Renal cortex interstitium (tissue), 15 donors: ENCODE measurements at places on chromosomes 3 and 15. TPM values are rescaled to one million over a fixed set of nuclear protein-coding genes. Genes with fewer than 3 reads are reported as not detected.
A peak's percentile ranks its signal among the peaks of the same experiment; 100 is the strongest.

DNA sequence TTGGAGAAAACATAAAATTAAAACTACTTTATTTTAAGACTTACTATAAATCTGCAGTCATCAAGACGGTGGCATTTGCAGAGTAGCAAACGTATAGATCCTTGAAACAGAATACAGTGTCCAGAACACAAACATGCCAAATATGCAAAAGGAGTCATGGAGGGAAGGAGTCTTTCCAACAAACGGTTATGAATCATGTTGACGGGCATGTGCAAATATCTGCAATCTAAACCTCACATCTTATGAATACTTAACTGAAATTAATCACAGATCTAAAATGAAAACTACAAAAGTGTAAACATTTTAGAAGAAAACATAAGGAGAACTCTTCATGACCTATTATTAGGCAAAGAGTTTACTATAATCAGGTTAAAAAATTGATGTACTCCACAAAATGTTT, 69.4 kb downstream of the TFRC start:
- DNase-seq = no peak

DNA sequence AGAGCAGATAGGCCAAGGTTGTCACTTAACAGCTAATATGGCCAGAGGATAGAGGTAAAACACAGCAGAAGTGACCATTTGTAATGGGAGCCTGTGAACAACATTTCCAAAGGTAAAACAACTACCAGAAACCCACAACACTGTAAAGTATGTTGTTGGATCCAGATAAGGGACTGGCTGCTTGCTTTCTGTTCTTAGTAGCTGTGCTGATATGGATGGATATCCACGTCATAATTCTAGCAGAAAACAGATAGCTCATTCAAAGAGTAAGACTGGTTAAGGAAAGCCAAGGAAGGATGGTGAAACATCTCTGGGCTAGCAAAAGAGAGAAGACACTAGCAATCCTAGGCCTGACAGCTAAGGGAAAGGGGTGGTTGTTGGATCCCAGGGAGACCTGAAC, 36.9 kb upstream of the SPRED1 start:
- no peak for DNase-seq

- DNase-seq = no peak
Measured at GRCh38 chr3:98151241-98151640, 4.0 kb downstream of the OR5H14 start.

DNA sequence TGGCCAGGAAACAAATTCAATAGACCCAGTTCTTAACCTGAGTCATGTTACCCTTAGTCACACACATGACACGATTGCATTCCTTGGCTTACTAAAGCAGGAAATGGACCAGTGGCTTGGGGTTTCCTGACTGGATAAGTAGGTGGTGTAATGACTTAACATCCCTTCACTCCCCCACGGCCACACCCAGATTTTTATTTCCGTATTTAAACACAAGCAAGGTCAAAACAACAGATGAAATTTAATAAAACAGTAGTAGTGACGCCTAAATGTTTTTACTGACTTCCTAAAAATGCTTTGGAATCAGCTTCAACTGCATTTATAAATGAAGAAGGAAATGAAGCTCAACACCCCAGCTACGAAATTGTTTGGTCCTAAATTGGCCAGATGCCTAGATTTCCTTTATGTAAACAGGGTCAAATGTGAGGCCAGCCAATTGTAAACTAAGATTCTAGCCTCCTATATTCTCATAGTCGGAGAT, 324.3 kb downstream of the CHST2 start:
- DNase-seq = peak; percentile 35

- DNase-seq = peak; percentile 34
Measured at GRCh38 chr15:93180656-93181055, 91.6 kb upstream of the RGMA start.

DNA sequence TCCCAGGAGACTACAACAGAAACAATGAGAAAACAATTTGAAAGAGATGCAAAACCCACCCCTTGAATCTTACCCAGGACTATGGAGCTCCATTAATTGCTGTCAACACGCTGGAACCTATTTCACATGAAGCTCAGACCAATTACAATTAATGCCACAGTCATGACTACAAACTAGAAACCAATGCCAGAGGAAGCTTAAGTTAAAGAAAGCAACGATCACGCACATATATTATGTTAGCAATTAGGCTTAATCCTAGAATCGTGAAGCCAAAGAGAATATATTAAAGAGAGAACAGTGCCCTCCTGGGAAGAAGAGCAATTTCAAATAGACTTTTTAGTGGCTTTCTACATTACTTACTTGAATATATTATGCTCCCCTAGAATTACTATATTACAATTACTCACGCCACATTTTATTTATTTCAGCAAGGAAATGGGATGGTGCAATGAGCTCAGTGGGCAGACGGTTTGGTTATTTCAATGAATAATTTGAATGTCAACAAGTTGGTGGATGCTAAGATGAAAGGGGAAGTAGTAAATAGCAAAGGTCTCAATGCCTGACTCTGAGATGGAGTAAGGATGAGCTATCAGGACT, 125.5 kb downstream of the GREM1 start:
- no peak for DNase-seq

DNA sequence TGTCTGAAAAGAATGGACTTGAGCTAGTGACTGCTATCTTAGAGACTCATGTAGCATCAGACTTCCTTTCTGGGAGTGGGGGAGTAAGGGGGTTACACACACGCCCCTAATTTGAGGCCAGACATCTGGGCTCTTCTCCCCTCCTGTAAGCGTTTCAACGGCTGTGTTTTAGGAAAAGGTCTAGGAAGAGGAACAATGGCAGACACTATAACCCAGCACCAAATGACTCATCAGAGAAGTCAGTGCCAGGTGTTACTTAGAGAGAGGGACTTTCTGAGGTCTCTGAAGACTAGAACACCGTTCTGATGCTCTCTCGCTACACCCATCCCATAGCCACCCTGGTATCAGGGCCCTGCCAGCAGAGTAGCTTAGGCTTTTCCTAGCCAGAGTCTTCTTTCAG, 65.5 kb downstream of the SSUH2 start:
- DNase-seq = no peak

DNA sequence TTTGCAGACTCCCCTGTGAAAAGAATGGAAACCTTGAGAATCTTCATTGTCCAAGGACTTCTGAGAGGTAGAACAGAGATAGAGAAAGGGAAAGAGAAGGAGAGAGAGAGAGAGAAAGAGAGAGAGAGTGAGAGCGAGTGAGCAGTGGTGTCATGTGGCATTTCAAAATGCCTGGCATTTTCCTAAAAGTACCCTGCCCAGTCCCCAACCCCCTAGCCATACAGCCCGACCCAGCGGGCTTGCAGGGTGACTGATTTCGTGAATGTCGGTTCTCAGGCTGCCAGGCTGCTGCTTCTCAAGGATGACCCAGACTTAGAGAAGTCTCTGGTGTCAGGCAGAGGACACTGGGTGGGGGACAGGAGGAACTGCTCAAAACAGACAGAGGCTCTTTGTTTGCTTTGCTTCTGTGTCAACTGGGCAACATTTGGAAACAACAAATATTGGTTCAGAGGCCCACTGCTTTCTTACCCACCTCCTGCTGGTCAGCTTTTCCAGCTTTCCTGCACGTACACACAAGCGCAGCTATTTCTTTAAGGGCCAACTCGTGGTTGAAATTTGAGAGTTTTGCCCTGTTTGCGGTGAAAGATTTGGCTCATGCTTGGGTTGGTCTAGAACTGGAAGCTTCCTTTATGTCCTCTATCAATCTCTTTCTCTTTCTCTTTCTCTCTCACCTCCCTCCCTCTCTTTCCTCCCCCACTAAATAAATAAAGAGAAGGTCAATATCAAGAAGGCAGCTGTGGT, 3.7 kb upstream of the TF start:
- peak; percentile 20 for DNase-seq

- no peak for DNase-seq
Measured at GRCh38 chr3:18586076-18586475, 160.9 kb upstream of the SATB1 start.

- no peak for DNase-seq
Measured at GRCh38 chr3:88132894-88133293, 16.9 kb upstream of the C3orf38 start.

DNA sequence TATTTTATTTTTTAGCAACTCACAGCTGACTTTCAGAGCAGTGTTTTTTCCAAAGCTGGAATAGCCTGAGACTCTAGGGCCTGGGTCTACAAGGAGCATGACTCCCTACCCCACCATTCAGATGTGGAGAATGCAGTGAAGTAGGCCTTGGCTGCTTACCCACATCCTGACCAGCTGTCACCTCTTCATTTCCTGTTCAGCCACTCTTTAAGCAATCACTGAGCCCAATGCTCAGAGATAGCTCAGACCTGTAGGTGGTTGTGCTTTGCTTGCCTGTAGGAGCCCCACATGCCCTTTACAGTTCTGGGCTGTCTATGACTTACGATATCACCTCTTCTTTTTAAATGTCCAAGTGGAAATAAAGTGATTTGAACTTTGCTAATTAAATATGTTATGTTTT, 148.1 kb downstream of the NEK11 start:
- no peak for DNase-seq

GRCh38 chr15:63444611-63445010, 59.8 kb upstream of the USP3 start:
- DNase-seq = no peak

DNA sequence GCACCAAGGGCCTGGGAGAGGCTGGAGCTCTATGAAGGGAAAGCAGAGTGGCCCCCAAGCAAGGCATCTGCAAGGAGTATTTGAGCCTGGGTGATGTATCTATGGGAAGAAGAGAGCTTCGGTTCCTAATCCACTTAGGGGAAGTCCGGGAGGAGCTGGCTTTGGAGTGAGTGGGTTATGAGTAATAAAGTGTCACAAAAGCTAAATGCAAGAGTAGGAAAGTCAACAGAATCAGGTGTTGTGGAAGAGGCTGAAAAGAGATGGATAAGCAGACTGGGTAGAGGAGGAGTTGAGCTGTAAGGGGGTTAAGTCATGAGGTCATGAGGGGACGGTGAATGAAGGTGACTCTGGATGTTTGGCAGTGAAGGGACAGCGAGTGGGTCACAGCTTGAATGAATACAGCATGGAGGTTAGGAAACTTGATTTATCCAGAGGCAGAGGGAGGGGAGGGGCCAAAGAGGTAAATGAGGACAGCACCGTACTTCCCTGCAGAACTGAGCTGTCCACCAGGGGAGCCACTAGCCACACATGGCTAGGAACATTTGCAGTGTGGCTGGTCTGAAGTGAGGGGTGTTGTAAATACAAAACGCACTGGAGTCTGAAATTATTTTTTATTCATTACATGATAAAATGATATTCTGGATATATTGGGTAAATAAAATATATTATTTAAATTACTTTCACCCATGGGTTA, 83.3 kb downstream of the ADCY5 start:
- no peak for DNase-seq

- DNase-seq = no peak
Measured at GRCh38 chr3:23798456-23798855, 7.3 kb upstream of the UBE2E1 start.

DNA sequence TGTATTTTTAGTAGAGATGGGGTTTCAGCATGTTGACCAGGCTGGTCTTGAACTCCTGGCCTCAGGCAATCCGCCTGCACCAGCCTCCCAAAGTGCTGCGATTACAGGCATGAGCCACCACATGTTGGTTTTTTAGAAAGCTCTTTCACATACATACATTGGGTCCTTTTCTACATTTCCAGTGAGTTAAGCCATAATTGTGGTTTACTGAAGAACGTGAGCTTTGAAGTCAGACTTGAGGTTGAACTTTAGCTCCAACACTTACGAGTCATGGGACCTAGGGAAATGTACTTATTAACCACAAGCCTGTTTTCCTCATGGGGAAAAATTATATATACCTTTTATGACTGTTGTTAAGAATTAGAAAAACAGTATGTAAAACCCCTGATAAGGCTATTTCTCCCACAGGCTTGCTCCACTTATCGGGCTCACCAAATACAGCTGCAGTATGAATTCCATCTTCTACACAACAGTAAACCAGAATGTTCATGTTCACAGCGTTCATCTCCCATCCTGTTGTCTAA, 39.0 kb downstream of the GPR160 start:
- no peak for DNase-seq

- no peak for DNase-seq
Measured at GRCh38 chr15:85726454-85726853, 68.3 kb downstream of the KLHL25 start.

- peak; percentile 44 for DNase-seq
Measured at GRCh38 chr15:83207009-83207659, 489 bp downstream of the HDGFL3 start.

- no peak for DNase-seq
Measured at GRCh38 chr3:147613725-147614124, 204.6 kb downstream of the ZIC1 start.

DNA sequence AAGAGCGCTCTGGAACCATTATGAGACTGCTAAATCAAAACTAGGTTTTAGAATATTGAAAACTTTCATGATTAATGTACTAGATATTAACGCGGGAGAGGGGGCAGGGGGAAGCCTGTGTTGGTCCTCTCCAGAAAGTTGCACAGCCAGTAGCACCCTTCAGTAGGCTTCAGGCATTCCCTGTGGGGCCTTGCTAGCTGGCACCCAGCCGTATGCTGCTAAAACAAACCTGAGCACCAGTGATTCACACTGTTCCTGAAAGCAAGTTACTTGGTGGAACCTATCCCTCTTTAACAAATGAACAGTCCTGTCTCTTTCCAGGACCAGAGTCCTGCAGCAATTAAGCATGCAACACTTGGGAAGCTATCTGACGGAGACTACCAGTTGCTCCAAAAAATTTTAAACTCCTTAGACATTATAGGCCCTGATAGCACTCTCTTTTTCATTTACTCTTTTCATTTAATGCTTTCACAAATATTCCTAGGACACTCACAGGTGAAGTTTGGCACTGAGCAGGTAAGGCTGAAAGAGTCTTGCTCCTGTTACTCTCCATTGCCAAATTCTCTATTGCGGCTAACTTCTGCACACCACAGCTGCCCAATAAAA, 1.2 kb upstream of the ATRIP start:
- no peak for DNase-seq

DNA sequence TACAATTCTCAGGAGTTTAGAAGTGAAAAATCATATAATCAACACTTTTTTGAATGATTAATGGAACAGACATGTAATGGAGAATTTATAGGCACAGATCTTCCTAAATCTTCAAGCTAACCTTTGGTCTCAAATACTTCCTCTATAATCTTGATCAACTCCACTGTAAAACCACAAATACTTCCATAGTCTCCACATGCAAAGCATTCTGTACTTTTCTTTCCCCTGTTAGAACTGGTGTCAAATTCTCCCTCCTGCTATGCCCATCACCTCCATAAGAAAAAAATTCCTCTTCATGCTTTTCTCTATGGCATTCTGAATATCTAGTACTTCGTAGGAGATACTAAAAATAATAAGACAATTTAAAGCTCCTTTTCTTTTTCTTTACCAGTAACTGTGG, 214.3 kb downstream of the ADAMTS9 start:
- DNase-seq = no peak

GRCh38 chr3:151604891-151605290, 128.8 kb upstream of the AADACL2 start:
- DNase-seq = no peak

Gene FBN1
- 94.2 TPM for polyA plus RNA-seq

Gene CLEC3B
- polyA plus RNA-seq = 22.7 TPM

Gene IL20RB
- 0.30 TPM for polyA plus RNA-seq

Gene B3GALNT1
- polyA plus RNA-seq = 39.3 TPM

Gene EXD1
- polyA plus RNA-seq = not detected

Gene GPR149
- polyA plus RNA-seq = not detected

Gene ANKDD1A
- 5.3 TPM for polyA plus RNA-seq

Gene ISG20
- 1.5 TPM for polyA plus RNA-seq

Gene DAZL
- not detected for polyA plus RNA-seq

Gene NGLY1
- polyA plus RNA-seq = 36.1 TPM

Gene ALS2CL
- 12.1 TPM for polyA plus RNA-seq

Gene FEZF2
- not detected for polyA plus RNA-seq
